Right atrium auricular region (tissue), 2 donors: ENCODE measurements at places on chromosomes 12 and 14.

GRCh38 chr14:99183716-99184115 lies 88.3 kb downstream of the BCL11B start:
- no peak for DNase-seq

DNA sequence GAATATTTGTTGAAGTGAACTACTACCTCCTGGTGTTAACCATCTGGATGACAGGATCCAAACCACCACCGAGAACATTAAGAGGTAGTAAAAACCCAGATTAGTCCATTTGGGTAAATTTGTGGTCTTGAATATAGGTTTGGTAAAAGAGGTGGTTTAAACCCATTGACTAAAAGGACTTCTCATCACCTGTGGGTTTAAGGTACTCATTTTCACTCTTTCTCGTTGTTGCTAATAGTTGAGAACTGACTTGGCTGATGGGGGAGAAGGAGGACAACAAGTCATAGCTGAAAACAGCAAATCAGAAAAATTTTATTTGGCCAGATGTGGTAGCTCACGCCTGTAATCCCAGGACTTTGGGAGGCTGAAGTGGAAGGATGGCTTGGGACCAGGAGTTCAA lies 59.2 kb downstream of the ACADS start:
- DNase-seq: no peak

GRCh38 chr12:68821357-68822188 lies 13.6 kb downstream of the MDM2 start:
- no peak for DNase-seq

DNA sequence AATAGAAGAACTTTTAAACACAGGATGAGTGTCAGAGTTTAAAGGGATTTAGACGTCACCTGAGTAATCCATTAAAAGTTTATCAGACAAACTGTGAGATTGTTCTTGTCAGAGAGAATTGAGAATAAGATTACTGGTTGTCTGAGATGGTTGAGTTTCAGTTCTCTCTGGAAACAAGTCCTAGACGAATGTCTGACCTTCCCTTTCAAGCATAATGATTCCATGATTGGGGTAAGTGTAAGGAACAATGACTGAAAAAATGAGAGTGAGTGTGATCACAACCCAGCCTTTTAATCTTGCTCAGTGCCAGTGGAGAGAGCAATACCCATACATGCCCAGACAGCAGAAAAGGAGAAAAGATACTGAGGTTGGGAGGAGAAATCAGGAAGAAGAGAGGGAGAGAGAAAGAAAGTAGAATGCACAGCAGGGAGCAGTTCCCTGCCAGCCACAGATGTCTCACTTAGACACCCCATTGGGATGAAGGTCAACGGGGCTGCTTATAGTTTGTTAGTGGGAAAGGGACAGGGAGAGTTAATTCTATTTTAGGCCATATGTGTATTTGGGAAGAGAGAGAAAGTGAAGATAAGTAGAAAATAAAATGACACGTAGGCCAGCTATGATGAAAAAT lies 4.3 kb downstream of the GRIP1 start:
- DNase-seq: no peak

DNA sequence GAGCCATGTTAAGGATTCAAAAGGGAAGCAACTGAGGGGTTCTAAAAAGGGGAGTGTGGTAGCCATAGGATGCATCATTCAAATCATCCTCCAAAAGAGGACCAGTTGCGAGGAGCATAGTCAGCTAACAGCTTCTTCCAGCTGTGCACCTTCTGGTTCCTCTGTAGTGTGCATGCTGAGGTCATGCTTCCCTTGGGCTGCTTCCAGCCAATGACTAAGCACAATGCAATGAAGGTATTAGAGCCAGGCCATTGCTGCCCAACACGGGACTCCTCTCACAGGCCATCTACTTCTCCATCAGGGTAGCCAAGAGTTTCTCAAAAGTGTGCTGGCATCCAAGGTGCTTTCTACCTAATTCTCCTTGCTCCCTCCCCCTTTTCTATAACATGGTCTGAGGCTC lies 69.2 kb upstream of the ARID2 start:
- DNase-seq: no peak

DNA sequence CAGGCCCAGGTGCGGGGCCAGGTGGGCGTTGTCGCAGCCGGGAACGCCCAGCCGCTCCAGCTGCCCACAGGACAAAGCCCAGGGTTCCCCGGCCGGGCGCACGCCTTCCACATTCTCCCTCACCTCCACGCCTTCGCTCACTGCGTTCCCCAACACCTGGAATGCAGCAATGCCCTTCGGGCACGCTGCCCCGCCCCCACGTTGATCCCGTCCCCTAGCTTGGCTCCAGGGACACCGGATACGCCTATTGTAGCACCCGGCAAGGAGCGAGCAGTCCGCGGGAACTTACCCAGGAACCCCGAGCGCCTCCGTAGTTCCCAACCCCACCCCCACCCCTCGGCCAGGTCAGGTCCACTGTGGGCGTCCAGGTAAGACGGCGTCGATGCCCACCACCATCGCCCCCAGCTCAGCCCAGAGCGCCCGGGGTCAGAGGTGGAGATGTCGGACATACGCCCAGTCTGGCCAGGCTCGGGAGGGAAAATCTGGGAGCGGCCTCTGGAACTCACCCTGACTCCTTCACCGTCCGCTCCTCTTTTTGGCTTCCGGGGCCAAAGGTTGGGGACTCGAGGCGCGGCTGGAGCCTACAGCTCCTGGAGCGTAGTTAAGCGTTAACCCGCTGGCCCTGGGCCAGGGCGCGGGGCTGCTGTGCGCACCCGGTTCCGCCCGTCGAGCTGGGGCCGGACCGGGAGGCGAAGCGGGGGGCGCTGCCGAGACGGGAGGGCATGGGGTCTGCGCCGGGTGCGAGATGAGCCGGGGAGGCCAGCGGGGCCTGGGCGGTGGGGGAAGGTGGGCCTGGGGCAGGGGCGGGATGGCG lies 594 bp upstream of the CEP170B start:
- no peak for DNase-seq

GRCh38 chr12:104957719-104958000 lies 430 bp downstream of the SLC41A2 start:
- no peak for DNase-seq

DNA sequence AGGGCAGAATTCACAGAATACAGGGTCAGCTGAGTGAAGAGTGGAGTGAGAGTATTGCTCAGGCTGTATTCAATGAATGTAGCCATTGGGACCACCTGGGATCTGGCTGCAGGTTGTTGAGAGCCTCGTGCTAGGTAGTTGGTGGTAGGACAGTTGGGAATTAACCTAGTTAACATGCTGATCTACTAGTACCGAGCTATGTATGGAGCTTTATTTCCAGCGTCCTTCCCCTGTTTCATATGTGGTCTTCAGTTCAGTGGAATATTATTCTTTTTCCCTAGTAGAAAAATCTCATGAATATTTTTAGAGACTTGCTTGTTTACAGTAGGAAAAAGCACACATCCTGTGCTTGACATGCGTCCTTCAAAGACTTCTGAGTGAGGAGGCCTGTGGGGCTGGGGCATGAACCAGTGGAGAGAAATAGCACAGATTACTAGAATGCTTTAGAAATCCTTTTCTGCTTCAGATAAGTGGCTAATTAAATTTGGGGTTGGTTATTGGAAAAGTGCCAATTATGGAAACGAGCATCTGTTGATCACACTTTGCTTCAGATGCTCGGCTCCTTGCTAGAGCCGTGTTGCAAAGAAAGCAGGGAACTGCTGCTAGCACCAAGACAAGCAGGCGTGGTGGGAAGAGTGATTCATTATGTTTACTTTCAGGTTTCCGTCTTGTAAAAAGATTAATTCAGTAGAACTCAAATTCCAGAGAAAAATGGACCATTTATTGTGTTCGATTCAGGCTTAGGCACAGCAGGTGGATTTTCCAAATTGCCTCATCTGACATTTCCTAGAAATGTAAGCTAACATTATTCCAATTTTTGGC lies 53.6 kb downstream of the ARF6 start:
- DNase-seq: no peak
